ENCODE measurements at places on chromosomes 2 and 18.

GRCh38 chr2:230723363-230723762 lies 10.7 kb downstream of the CAB39 start:
- DNase-seq: peak; percentile 67

GRCh38 chr2:238864207-238865014 lies 16.5 kb downstream of the TWIST2 start:
- peak; percentile 60 for DNase-seq

DNA sequence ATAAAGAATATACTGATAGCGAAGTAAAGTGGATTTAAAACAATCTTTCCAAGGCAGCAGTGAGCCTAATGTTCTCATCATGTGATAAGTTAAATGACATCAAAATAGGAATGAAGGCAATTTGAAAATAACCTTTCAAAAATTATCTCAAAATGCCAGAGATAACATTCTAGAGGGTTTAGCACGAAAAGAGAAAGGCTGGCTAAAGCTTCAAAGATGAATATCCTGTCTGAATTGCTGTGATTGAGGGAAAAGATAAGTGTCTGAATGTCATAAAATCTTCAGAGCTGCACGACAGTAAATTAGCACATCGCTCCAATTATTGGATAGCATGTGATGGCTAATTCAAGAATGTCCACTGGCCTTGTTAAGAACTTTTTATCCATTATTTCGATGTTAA lies 159.3 kb downstream of the PID1 start:
- no peak for DNase-seq

DNA sequence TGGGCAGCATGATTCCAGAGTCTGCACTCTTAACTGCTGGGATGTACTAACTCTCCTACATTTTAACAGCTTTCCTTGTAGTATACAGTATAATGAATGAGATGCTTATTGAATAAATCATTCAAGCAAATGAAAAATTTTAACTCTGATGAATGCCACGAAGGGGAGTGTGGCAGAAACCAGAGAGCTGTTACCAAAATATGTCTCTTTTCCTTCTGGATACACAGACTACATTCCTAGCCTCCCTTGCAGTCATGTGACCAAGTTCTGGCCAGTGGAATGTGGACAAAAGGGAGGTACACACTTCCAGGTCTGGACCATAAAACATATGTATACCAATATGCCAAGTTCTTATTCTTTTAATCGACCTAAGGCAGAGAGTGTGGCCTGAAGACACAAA lies 1.7 kb upstream of the EML4 start:
- no peak for DNase-seq

- no peak for DNase-seq
These were observed 54.8 kb downstream of the ADI1 start for GRCh38 chr2:3464401-3465005.

DNA sequence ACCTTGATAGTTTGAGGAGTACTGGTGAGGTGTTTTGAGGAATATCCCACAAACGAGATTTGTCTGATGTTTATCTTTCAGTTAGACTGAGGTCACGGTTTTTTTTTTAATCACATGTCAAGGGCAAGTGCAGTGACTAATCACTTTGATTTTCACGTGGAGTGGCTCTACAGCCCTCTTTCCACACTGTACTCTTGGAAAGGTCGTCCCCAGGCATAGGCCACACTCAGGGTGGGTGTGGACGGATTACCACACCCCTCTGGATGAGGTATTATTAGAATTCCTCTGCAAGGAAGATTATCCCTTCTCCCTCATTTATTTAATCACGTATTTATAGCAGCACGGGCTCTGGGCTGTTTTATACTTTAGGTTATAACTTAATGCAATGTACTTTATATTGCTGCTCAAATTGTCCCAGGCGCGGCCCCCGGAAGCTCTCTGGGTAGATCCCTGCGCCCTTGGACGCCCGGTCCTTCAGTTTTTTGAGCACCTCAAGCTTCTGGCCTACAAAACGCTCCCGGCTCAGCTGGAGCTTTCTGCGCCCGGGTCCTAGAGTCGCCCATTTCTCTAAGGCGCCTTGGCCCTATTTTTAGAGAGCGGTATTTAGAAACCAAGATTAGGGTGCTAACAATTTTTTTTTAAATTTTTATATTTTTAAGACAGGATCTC lies 515 bp upstream of the PLEKHB2 start:
- peak; percentile 83 for DNase-seq

- DNase-seq: no peak
These were observed 3.7 kb downstream of the GPR35 start for GRCh38 chr2:240628808-240629618.

GRCh38 chr2:158529379-158530259 lies 72.9 kb downstream of the PKP4 start:
- DNase-seq: no peak

- no peak for DNase-seq
These were observed 17.6 kb downstream of the LOXHD1 start for GRCh38 chr18:46639386-46639785.

DNA sequence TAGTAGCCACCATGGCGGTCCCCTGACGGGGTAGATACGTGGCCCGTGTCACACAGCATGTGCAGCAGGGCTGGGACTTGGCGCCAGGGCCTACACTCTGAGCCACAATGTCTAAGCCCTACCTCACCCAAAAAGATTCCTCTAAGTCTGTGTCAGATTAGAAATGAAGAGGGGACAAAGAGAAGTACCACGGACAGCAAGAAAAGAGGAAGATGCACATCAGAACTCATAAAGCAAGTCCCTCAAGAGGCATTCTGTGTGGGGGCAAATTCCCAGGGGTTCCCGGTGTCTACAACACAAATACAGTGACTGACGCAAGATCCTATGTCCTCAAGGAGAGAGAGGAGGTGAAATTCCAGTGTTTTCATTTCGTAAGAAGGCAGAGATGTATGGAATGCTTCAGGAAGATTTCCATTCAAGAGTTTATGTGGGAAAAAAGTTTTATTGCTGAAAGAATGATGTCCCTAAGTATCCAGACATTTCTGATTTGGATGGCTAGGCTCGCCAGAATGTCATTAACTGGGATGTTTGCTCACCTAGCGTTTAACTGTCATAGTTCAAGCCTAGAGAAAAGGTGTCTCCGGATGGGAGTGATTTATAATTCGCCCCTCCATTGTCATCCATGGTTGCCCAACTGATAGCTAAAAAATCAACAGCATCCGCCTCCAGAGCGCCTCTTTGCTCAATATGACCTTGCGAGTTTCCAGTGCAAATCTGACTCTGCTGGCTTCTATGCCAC lies 75.6 kb upstream of the CHMP1B start:
- no peak for DNase-seq

DNA sequence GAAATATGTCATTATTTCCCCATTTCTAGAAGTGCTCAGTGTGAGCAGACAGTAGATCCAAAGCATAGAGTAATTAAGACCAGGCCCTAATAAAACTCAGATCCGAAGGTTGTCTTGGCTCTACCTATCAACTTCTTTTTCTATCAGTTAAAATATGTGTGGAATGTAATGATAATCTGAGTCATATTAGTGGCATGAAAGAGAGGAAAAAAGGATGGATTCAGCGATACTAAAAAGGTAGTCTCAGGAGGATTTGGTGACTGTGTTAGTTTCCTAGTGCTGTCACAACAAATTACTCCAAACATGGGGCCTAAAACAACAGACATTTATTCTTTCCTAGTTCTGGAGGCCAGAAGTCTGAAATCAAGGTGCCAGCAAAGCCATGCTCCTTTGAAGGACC lies 103.7 kb upstream of the NABP1 start:
- DNase-seq: no peak

DNA sequence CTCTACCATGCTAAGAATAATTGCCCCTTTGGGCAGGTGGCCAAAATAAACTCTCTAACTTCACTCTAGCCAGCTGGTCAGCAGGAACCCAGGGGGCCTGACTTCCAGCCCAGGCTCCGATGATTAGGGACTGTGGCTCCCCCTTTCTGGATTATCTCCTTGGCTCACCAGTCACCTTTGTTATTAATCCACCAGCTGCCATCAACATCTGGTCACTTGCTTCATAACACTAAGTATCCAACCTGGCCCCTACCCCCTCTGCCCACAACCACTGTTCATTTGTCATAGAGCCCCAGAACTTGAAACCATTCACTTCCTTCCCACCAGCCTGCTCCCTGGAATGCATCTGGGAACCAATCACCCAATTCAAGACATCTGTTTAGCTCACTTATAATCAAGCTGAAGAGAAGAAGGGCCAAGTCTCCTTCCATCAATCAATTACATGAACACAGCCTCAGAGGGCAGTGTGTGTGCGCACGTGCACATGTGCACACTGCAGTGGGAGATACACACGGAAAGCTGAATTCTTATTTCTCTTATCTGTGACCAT lies 215.1 kb downstream of the ALK start:
- no peak for DNase-seq

- DNase-seq: no peak
These were observed 51.2 kb upstream of the PXDN start for GRCh38 chr2:1795261-1796231.

All from activated CD8-positive, alpha-beta memory T cell treated with anti-CD3 and anti-CD28 coated beads for 24 hours (primary cell).